NCI-H1105 (cell line): ENCODE measurements at places on chromosomes 11 and 22.
A peak's percentile ranks its signal among the peaks of the same experiment; 100 is the strongest.

DNA sequence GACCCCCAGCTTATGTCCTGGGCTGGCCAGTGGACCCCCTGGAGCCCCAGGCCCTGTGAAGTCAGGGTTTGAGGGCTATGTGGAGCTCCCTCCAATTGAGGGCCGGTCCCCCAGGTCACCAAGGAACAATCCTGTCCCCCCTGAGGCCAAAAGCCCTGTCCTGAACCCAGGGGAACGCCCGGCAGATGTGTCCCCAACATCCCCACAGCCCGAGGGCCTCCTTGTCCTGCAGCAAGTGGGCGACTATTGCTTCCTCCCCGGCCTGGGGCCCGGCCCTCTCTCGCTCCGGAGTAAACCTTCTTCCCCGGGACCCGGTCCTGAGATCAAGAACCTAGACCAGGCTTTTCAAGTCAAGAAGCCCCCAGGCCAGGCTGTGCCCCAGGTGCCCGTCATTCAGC is 24.6 kb downstream of the CSF2RB start:
- no peak for DNase-seq

GRCh38 chr11:21068886-21069285 is 399.5 kb downstream of the NELL1 start:
- no peak for DNase-seq

DNA sequence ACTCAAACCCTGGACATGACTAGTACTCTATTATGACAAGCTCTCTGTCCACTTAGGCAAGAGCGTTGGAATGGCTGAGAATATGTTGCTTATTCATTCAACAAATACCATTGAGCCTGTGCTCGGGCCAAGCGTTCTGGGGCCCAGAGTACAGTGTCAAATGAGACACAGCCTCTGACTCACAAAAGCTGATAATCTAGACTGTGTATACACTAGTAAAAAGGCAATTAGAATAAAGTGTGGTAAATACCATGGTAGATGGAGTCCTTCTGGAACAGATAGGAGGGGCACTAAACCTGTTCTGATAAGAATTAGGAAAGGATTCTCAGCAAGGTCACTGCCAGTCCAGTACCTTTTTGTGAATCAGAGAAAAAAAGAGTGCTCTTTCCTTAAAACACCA is 24.7 kb downstream of the KCNE3 start:
- DNase-seq, result no peak

DNA sequence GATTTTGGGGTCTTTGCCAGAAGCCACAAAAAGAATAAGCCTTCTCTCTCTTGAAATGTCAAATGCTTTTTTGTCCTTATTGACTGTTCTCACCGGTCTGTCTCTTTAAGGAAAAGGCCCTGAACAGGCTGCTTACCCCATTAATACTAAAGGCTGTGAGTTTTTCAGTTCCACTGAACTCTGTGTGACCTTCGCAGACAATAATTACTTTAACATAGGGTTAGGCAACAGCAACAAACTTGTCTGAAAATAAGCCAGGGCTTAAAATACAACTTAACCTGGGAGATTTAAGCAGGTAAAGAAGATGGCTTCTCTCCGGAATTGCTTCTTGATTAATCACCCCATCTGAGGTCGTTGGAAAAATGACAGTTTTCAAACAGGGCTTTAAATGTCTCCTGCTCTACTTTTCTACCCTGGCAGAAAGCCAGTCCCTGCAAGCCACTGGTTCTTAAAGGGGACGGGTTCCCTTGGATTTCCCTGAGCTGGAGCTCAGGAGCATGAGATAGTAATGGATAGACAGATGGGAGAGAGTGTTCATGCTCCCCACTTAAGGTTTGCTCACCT is 69.4 kb downstream of the ARL14EP start:
- DNase-seq, result no peak

DNA sequence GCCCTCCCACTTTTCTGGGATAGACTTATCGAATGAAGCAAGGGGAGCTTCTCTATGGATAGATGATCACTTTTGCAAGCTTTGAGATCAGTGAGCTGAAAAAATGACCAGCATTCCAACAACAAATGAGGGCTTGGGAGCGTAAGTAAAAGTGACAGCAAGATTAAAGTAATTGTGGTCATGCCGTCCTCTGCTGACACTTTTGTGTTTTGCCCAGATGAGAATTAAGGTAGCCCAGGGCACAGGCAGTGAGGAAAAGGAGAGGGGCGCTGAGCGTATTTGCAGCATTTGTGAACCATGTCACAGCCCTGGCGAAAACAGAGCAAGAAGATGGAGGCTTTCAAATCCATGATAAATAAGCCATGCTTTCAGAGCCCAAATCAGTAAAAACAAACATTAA is 24.6 kb upstream of the TMA7B start:
- DNase-seq, result no peak

DNA sequence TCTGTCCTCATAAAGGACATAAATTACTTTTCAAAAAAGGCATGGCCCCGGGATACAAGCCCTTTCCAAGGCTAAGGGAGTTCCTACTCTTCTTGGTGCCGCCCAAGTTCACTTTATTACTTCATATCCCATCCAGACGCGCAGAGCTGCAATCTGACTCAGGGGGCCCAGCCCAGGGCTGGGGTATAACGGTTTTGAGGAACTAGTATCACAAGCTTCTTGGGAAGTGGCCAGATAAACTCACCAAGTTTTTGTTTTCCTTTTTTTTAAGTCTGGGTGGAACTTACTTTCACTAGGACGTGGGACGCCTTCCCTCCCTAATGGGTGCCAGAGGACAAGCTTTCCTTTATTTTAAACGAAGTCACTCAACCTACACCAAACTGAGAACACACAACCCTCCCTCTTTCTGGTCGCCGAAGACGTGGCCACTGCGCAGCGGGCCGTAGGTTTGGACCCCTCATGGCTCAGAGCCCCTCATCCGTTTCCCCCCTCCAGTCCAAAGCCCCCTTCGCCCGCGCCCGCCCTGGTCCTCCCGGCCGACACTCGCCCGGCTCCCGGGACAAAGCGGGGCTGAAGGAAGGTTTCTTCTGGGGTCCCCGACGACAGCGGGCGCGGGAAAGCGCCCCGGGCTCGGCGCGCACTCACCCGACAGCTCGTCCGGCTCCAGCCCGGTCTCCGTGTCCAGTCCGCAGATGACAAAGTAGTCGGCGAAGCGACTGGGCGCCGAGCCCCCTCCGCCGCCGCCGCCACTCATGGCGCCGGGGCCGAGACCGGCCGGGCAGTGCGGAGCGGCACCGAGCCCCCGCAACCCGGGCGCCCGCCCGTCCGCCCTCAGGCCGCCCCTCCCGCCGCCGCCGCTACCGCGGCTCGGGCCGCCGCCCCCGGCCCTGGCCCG is 587 bp downstream of the DENND5A start:
- DNase-seq, result no peak

DNA sequence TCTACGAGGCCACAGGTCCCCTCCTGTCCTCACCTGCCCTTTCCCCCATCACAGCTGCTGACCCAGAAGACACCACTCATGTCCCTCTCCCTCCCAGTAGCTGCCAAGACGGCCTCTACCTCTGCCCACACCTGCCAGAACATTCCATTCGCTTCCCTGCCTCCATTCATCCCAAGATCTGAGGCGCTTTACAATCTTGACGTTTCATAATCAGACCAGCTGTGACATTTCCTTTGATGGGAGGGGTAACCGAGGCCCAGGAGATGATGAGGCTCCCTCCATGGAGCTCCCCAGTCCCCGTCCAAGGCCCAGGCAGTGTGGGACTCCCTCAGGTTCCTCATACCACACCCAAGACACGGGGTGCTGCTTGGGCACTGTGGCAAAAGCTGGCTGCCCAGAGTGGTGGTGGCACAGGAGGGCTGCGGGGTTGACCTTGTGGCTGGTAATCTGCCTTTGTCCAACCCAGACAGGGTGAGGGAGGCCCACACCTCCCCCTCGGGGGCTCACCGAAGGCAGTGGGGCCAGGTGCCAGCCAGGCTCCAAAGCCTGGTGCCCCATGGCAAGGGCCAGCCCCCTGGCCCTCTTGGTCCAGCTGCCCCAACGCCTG is 17.3 kb downstream of the PHLDA2 start:
- no peak for DNase-seq

- no peak for DNase-seq
Measured at GRCh38 chr11:2530131-2530854, 85.5 kb downstream of the KCNQ1 start.

DNA sequence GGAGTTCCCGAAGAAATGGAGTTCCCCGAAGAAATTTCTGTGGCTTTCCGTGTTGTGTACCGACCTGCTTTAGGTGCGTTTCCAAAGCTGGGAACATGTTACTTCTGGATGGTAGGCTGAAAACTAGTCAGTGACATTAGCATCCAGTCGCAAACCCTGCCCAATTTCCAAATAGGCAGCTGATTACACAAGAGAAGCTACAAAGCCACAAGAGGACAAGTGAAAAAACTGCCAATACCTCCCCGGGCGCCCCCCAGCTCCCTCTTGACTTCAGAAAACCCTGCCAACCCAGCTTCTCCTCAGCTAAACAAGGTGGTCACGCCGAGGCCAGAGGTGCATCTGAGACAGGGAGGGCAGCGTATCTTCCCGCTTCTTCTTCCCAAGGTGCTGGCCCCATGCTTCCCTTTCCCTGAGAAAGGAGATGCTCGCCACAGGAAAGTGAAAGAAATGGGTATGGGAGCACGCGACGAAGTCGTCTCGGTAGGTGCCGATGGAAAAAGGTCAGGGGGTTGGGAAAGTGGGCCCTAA is 551 bp downstream of the AGBL2 start:
- DNase-seq, result peak; percentile 21

DNA sequence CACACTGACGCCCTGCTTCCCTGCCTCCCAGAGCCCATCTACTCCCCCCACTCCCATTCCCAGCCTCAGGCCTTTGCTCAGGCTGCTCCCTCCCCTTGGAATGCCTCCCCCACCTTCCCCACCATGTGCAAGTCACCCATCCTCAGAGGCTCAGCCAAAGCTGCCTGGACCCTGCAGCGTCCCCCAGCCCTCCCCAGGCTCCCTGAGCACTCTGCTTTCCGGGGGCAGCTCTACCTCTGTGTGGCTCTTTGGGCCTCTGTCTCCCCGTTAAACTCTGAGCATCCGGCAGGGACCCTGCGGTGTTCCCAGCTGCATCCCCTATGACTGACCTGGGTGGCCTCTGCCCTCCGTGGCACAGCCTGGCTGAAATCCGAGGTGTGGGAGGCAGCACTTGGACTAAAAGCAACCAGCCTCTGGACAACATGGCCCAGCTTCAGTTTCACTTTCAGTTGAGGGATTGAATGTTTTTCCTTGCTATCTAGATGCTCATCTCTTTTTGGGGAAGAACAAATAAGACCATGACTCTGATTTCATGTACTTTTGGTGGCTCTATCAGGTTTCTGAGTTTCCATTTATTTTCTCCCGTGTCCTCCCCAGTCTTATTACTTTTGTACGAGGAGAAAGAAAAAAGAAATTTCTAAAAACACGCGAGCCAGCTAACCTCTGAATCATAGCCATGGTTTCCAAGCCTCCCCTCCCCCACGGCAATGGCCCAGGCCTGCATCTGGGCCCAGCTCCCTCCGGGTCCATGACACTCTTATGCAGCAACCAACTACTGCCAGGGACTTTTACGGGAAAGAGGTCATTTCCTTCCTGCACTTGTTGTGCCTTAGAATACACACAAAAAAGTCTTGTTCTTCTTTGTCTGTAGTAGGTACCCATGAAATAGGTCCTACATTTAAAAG is 3.8 kb downstream of the APOL3 start:
- DNase-seq, result no peak

DNA sequence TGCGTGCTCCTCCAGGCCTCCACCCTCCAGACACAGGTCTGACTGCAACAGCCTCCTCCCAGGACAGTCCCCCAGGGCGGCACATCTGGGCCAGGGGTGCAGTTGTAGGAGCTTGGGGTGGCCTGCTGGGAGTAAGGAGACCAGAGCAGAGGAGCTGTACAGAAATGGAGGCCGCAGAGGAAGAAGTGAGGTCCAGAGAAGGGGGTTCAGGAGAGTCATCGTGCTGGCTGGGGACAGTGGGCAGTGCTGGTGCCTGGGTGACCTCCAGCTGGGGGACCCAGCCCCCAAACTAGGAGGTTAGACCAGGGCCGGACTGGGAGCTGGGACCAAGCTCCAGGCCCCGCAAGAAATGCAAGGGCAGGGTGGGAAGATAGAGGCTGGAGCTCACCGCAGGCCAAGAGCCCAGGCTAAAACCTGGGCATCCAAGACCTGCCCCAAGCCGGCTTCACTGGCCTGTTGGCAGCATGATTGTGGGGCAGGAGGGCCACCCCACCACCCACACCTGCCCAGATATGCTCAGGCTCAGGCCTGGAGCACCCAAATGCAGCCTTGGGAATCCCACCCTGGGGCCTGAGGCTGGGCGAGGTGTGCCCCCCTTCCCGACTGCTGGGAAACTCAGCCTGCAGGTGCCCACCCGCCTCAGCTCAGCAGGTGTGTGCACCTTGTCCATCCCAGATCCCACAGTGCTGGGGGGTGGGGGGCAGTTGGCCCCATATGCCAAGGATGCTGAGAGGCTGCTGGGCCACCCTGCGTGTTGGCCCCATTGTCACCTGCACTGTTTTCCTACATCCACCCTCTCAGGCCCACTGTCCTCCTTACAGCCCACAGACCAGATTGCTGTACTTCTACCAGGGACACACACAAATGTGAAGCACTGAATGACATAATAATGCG is 96.9 kb downstream of the MORC2 start:
- DNase-seq, result no peak

DNA sequence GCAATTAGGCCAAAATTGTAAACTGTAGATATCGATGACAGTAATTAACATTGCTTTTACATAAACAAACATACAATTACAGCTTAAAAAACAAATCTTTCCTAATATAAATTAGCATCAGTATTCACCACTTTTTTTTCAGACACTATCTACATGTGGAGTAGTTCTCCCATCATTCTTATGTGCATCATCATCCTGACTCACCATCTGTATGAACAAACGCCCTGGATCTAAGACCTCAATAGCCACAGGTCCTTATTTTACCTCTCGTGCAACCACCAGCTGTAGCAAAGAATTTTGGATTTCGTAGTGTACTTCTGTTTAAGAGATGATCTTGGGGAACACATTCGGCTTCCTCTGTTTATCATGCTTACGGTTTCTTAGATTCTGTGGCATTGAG is 551.9 kb upstream of the KIRREL3 start:
- no peak for DNase-seq
